Right ventricle myocardium superior (tissue), 1 donor: ENCODE measurements at places on chromosomes 16 and 17. TPM values are rescaled to one million over a fixed set of nuclear protein-coding genes. Genes with fewer than 3 reads are reported as not detected.
A peak's percentile ranks its signal among the peaks of the same experiment; 100 is the strongest.

The ARL5C gene
- total RNA-seq, result not detected

The CSH2 gene
- total RNA-seq, result not detected

The MYCBPAP gene
- total RNA-seq, result 0.43 TPM

The SHBG gene
- 0.54 TPM for total RNA-seq

The PRSS21 gene
- not detected for total RNA-seq

DNA sequence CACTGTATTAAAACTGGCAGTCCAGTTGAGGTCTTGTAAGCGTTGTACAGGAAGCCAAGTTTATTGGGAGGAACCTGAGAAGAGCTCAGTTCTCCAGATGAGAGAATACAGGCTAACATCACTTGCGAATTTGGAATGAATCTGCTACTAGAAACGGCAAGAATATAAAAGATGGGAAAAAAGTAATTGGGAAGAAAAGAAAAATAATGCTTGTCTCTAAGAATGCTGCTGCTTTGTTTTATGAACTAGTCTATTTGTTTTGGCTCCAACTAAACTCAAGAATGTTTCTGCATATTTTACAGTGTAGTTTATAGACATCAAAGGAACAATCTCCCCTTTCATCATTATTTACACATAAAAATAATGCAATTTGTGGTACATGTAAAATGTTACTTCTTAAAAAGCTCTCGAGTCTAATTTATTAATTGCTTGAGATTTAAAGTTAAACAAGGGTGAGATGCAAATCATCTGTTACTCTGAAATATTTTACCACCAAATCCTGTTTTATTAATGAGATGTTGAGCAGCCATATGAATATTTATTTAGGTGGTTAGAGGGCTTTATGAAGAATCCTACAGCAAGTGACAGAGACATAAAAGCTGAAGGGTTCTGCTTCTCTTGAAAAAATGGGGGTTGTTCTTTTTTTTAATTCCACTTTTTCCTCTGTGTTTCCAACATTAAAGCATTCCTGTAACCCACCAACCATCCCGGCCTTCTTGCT, 162.1 kb upstream of the AXIN2 start:
- no peak for DNase-seq

GRCh38 chr16:87698676-87699199, 67.0 kb downstream of the KLHDC4 start:
- DNase-seq, result no peak

DNA sequence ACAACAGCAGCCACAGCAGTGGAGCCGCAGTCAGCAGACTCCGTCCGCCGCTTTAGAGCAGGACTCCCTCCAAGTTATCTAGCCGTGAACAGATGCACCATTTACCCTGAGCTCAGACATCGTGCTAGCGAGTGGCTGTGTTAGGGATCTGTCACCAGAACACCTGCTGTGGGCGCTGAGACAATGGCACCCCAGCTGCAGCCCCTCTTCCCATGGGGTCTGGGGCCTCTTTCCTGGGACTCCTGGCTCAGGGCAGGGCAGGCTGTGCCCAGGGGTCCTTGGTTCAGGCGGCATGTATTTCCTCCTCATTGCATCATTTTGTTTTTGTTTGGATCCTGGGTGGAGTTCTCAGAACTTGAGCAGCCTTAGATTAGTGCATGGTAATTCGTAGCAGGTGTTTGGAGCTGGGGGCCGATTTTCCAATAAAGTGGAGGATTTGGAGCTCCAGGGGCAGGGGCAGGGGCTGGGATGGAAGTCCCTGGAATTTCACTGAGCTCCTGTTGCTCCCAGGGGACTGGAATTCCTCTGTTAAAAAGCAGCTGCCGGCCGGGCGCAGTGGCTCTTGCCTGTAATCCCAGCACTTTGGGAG, 23.4 kb downstream of the NMRAL1 start:
- no peak for DNase-seq

DNA sequence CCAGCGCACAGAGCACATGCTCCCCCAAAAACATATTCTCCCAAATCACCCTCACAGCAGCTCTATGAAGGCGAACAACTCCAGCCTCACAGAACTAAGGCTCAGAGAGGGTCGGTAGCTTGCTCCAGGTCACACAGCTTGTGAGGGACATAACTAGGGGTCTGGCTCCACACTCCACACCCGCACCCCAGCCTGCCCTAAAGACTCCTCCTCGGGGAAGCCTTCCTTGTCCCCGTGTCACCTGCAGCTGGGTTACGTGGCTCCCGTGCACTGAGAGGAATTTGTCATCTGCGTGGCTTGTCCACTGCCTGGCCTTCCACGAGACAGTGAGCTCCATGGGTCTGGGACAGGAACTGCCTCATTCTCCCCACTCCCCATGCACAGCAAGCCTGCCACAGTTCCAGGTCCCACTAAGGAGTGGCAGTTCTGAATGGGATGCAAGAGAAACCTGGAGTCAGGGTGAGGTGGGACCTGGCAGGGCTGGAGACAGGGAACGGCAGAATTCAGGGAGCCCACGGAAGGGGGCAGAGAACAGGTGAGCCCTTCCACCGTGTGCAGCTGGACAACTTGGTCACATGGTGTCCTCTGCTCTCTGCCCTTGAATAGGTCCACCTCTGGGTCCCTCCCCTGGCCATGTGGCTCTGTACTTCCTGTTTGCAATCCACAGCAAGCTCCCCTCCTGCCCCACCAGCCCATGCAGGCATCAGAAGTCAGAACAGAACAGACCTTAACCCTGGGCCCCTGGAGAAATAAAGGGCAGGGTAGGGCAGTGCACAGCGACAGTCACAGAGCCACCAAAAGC, 27.4 kb downstream of the TNFRSF13B start:
- no peak for DNase-seq

DNA sequence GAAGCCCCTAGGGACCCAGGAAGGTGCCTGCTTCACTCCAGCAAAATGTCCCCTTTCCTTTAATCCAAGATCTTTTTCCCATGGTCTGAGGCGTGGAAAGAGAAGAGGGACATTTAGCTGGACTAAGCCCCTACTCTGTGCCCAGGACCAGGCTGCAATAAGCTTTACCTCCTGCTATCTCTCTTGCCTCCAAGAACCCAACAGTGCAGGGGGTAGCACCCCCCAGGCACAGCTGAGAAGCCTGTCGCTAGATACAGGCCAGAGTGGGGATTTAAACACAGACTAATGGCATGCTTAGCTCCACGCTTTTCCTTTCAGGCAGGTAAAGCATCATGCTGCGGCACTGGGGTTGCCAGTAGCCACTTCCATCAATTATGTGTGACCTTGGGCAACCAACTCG, 24.5 kb upstream of the CCL1 start:
- no peak for DNase-seq

- DNase-seq, result no peak
Measured at GRCh38 chr17:57920916-57921703, 34.1 kb downstream of the CUEDC1 start.

DNA sequence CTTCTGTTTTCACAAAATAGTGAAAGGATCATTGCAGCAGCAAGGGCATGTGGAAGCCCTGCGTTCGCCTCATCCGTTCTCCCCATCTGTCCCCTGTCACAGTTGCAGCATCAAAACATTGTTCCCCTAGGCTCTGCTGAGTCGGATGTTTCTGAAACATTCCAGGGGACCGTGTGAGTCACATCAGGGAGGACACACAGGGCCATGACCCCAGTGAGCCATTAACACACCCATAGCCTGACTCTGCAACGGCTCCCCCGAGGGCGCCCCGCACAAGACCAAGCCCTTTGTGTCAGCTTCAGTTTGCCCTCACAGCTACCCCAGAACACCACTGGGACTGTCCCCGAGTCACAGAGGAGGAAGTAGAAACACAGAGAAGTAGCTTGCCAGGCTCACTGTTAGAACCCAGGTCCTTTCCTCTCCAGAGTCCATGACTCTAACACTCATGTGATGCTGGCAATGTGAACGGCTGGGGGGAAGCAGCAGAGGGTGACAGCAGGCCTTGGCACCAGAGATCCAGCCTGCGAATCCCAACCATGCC, 63.3 kb upstream of the HSBP1 start:
- peak; percentile 67 for DNase-seq

GRCh38 chr16:77840673-77841501, 52.5 kb downstream of the VAT1L start:
- DNase-seq, result no peak

GRCh38 chr17:72146371-72146770, 25.6 kb downstream of the SOX9 start:
- DNase-seq, result no peak

DNA sequence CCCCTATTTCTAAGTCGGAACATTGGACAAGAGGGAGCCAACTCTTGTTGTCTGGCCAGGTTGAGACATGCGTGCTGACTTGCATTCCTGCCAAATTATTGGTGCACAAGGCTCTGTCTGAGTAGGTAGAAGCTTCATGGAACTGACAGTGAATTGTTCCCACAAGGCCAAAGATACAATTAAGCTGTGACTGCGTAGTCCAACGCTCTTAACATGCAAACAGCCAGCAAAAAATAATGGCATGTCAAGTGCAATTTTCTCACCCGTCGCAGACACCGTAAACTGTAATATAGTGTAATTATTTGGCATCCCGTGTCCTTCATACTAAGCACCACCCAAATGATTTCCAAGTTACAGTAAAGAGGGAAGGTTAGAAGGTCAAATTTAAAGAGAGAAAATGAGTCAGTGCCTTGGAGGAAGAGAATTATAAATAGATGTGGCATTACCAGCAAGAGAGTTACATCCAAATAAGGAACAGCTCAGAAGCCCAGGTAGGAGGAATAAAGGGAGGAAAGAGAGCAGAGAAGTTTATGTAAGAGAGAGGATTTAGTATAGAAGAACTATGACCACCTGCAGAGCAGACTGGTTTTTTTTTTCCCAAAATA, 21.8 kb downstream of the CDH8 start:
- no peak for DNase-seq

DNA sequence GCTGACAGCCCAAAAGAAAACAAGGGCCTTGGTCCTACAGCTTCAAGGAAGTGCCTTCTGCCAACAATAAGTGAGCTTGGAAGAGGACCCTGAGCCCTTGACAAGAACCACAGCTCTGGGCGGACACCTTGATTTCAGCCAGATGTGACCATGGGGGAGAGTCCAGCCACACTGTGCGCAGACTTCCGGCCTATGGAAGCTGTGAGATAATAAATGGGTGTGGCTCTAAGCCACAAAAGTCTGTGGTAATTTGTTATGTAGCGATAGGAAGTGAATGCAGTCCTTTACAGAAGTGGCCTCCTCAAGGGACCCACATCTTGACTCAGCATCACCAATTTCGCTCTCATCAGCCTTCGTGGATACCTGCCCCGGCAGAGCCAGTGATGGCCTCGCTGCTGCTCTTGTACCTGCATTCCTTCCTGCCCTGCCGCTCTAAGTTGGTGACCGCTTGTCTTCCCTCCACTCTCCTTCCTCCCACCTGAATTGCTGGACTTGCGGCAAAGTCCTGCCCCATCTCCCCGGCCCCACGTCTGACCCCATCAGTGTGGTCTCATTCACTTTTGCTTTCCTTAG, 29.3 kb downstream of the PRSS54 start:
- no peak for DNase-seq

- DNase-seq, result no peak
Measured at GRCh38 chr17:14296166-14296910, 4.5 kb upstream of the HS3ST3B1 start.

DNA sequence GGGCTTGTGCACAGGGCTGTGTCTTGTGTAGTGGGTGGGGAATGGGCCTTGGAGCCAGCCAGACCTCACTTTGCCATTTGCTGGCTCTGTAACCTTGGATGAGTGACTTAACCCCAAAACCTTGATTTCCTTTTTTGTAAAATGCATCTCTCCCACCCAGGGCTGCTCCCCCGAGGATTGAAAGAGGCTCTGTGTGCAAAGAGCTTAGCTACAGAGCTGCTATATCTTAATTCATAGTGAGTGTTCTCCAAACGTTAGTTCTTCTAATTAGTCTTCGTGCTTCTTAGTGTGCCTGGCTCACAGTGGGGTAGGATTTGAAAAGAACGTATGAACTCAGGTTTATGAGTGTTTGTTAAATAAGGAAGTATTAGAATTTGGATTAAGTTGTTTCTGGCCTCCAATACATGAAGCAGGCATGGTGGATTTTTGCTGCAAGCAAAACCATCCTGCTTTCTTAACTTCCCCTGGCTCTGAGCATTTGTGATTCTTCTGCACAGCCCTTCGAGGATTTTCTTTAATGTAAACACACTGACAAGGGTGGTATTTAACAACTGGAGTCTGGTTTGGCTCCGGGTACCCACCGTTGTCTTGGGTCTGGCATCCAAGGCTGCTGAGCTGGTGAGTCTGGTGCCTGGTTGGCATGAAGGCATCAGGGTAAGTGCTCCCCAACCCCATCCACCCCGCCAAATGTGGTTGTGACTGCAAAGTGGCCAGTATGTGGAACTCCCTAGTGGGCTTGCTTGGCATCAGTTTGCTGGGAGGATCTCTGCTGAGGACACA, 29.7 kb downstream of the KSR1 start:
- DNase-seq, result no peak

DNA sequence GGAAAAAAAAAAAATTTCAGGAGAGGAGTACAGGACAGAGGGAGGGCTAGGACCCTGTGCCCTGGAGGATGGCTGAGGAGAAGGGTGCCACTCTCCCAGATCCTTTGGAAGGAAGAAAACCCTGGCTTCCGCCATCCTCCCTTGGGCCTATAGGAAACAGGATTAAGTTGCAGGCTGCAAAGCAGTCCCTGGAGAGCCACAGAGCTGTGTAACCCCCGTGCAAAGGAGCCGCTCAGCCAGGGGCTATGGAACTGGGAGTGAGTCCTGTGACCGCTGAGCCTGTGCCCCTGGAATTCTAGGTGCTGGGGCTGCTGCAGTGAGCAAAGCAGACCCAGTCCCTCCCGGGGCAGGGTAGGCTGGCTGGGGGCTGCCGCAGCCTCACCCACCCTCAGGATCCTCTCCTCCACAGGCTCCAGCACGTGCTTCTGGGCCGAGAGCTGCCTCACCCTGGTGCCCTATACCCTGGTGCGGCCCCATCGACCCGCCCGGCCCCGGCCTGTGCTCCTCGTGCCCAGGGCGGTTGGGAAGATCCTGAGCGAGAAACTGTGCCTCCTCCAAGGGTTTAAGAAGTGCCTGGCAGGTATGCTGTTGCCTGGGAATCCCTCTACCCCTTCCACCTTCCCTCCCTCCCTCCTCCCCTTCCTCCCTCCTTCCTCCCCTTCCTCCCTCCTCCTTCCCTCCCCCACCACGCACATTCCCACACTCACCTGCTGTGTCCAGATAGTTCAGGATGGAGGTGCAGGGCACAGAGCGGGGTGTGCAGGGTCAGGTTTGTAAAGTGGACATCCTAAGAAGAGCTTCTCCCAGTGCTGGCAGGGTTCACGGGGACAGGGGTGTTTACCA, 15.3 kb downstream of the SGSH start:
- DNase-seq, result no peak
